Head of caudate nucleus (tissue), 42 donors: ENCODE measurements at places on chromosomes 6 and 20.

- no peak for DNase-seq
Observed at GRCh38 chr20:44489223-44489622, 13.5 kb downstream of the TTPAL start.

DNA sequence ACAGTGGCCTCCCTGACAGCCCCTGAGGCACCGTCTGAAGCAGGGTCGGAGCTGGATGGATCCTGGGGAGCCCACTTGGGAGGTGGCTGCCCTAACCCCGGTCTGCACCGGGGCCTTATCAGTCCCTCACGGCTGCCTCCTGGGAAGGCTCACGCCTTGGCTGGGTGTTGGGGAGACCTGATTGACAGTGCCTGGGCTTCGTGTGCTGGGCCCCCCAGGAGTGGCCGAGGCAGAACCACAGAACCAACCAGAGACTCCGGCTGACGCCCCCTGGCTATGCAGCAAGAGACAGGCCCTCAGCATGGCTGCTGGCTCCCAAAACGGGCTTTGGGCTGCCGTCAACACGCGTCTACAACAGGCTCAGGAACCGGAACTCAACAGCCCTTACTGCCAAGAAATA, 219.6 kb downstream of the TAF4 start:
- DNase-seq, result no peak

- DNase-seq, result no peak
Observed at GRCh38 chr6:16850681-16851026, 89.4 kb upstream of the ATXN1 start.

GRCh38 chr6:126957721-126958120, 160.8 kb upstream of the RSPO3 start:
- DNase-seq, result no peak

DNA sequence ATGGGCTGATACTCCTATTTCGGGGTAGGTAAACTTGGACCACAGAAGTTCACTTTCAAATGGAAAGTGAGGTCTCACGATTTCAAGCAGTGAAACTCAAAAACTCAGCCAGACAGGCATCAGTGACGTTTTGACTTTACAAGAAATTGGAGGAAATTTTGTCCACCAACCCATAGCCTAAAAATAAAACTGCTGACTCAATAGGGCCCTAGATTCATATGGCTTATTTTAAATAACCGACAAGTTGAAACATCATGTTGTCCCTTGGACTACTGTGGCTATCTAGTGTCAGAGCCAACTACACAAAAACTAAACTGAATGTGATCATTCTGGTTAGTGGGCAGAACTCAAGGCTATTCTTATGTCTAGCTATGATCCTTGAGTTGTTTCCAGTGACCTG, 486.3 kb downstream of the GRIK2 start:
- no peak for DNase-seq

- no peak for DNase-seq
Observed at GRCh38 chr6:39706819-39707335, 18.3 kb downstream of the KIF6 start.

GRCh38 chr6:76790881-76791280, 672.4 kb downstream of the HTR1B start:
- no peak for DNase-seq

- DNase-seq, result no peak
Observed at GRCh38 chr20:46000262-46000996, 8.3 kb upstream of the MMP9 start.

- no peak for DNase-seq
Observed at GRCh38 chr6:32337186-32337805, 34.4 kb downstream of the TSBP1 start.

GRCh38 chr6:13229205-13230085, 98.9 kb downstream of the TBC1D7 start:
- no peak for DNase-seq

DNA sequence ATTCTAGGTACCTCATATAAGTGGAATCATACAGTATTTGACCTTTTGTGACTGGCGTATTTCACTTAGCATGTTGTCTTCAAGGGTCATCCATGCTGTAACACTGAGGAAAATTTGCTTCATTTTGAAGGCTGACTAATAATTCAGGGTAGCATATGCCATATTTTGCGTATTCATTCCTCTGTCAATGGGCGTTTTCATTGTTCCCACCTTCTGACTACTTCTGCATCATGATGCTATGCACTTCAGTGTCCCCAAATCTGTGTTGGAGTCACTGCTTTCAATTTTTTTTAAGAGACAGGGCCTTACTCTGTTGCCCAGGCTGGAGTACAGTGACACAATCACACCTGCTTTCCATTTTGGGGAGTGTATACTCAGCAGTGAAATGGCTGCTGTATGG, 51.6 kb downstream of the SYNDIG1 start:
- DNase-seq, result no peak

DNA sequence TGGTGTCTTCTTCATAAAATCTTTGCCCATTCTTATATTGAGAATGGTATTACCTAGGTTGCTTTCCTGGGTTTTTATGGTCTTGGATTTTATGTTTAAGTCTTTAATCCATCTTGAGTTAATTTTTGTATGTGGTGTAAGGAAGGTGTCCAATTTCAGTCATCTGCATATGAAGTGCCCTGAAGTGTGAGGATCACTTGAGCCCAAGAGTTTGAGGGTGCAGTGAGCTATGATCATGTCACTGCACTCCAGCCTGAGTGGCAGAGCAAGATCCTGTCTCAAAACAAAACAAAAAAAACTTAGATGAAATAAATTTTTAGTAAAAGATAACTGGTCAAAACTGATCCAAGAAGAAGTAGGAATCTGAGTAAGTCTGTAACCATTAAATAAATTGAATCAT, 215.4 kb downstream of the TBC1D7 start:
- no peak for DNase-seq

GRCh38 chr6:133896344-133896721, 7.4 kb downstream of the TCF21 start:
- no peak for DNase-seq

DNA sequence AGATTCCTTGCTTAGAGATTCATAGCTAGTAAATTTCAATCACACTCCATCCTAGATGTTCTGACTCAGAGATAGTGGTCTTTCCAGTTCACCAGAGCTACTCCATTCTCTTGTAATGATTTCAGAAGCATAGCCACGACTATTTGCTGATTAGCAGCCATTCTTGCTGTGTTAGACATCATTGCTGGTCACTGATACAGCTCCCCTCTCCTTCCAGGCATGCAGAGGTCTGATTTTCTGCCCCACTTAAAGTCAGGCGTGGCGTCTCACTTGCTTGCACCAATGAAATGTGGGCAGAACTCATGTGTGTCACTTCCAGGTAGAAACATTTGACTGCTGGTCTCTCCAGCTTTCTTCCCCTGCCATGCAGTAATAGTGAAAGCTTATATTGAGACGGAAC, 168.9 kb upstream of the JARID2 start:
- DNase-seq, result no peak

DNA sequence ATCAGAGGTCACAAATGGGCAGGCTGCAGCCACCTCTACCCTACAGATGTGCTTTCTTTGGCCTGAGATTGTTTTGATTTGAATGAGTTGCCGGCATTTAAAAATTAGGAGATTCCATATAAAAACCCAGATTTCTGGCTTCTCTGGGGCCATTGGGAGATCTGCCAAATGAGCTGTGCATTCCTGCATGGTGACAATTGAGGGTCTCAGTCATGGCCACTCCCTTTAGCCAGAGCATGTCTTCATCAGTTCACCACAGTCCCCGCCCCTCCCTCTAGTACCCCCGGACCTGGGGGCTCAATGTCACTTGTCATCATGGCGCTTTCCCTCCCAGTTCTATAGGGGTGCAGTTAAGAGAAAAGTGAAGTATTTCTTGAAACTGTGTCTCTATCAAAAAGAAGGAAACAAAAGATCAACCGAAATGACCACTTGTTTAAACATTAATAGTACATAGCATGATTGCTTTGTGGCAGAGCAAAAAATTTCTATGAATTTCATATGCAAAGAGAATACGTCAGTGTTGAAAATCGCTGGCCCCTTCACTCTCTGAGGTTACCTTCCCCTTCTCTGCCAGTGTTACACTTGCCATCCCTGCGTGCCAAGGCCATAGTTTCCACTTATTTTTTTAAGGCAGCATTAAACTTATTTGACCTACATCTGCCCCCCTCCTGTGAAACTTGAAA, 21.1 kb downstream of the EYA2 start:
- DNase-seq, result no peak

DNA sequence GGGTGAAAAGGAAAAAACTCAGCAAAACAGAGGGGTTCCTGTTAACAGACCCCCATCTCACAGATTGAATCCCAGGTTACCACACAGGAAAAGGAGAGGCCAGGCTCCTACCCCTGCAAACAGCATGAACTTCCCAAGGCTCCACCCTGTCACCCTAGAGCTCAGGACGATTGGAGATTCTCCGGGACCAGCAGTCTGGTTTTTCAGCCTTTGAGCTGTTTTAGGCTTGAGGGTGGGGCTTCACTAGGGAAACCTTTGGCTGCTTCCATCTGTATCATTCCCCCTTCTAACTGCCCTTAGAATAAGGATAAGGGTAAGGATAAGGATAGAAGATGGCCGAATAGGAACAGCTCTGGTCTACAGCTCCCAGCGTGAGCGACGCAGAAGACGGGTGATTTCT, 16.0 kb downstream of the C6orf58 start:
- no peak for DNase-seq

DNA sequence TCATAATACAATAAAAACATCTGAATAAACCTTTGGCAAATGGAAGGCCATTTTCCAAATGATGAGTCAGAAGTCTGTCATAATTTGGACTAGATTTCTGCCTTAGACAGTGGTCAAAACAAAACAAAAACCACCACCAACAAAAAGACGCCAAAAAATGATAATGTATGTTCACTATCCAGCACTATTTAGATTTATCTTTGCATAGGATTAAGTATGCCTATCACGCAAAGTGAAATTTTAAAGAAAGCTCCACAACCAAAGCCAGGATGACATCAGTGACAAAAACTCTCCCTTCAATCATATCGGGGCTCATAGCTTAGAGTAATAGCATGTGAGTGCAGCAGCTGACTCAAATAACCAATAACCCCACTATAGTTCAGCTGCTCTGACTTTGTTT, 201.9 kb downstream of the MOXD1 start:
- no peak for DNase-seq

DNA sequence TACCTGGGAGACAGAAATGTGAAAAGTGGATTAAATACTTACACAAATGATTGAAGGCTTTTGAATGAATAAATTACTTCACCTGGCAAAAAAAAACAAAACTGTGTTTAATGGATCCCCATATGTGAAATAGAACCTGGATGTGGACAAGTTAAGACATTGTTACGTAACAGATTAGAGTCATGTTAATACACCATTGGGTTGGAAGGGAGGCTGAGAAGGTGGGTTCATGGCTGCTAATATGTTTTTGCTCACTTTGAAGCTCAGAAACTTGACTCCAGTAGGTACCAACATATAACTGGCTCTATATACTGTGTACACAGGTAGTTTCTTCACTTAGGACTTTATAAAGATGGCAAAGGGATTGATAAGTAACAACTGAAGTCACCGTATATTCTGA, 21.4 kb upstream of the TENT5A start:
- DNase-seq, result no peak

GRCh38 chr20:63176034-63176426, 39.9 kb downstream of the YTHDF1 start:
- no peak for DNase-seq

DNA sequence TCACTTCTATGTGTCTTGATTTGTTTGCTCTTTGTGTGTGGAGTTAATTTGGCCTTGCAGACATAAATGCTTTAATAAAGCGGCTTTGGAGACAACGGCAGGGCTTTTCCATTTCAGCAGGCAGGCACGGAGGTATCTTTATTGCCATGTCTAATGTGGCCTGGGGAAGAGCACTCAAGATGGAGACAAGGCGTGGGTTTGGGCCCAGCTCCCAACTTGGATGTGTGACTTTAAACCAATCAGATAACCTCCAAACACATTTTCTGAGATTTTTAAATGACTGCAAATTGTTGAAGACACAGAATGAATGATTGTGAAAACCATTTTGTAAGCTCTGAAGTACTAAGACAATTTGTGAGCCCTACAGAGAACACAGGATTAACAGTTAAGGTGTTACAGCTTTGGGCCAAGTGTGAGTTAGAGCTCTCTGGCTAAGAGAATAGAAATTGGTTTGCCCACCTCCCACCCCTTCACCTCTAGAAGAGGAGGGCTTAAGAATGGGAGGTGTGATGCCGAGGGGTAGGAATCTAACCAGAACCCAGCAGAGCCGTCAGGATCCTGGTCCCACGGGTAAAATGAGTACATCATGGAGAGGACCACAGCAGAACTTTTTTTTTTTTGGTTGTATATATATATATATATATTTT, 9.0 kb downstream of the DYNLT1 start:
- DNase-seq, result no peak

DNA sequence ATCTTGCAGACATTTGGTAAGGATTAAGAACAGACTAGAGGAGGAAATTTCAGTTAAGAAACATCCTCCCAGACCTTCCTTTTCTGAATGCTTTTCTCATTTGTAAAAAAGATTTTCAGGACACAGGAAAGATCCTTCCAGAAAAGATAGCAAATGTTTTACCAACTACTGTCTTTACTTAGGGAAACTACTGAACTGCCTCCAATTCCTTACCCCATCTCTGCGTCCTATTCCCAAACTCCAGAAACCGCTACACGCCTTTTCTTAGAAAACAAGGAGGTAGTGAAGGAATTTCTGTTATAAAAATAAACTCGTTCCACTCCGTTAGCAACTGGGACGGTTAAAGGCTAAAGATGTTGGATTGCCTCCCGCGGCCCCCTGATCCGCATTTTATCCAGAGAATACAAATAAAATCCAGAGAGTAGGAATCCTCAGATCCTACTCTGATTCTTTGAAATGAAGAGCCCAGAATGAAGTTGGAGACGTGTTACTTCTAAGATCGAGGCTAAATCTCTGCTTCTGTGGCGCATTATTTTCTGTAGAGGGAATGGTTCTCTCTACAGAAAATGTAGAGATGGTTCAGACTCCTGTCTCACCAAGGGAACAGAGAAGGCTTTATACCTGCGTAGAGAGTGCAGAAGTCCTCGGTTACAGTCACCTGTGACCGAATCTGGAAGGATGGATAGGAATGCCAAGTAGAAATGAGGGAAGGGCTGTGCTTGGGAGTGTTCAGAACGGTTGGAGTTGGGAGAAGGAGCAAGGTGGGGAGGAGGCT, 133.0 kb downstream of the GPX5 start:
- DNase-seq, result no peak

DNA sequence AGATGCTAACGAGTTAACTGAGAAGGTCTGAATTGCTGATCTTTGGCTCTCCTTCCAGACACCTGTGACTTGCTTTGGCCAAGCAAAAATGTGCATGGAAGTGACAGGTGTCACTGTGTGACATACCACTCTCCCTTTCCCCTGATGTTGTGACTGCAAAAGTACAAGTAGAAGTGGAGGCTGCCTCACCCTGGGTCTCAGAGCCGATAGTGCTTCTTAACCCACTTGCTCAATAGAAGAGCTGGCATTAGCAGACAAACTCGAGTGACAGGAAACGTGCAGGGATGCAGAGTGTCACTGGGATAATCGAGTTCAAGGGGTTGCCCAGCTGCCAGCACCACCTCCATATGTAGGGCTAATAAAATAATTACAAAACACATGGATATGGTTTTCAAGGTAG, 16.4 kb upstream of the SPO11 start:
- DNase-seq, result no peak

DNA sequence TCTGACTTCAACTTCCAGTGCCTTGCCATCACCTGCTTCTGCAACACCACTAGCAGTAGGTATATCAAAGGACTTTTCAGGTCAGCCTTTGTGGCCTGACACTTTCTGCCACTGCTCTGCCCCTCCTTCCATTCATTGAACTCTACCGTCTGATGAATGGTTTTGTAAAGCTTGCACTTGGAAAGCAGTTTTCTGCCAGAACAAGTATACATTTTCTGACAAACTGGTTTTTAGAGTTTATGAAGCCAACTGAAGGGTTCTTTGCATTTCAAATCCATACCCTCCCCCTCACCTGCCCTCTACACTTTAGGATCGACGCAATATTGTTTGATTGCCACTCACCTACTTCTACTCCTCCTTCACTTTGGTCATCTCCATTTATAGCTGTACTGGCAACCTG, 603.1 kb downstream of the HACE1 start:
- no peak for DNase-seq
